ENCODE measurements at places on chromosomes 3 and 15.
A peak's percentile ranks its signal among the peaks of the same experiment; 100 is the strongest.

- DNase-seq = peak; percentile 51
These were observed 172.1 kb downstream of the TBC1D2B start for GRCh38 chr15:77905301-77905920.

GRCh38 chr3:181690769-181691168 lies 21.0 kb upstream of the SOX2 start:
- DNase-seq = no peak

DNA sequence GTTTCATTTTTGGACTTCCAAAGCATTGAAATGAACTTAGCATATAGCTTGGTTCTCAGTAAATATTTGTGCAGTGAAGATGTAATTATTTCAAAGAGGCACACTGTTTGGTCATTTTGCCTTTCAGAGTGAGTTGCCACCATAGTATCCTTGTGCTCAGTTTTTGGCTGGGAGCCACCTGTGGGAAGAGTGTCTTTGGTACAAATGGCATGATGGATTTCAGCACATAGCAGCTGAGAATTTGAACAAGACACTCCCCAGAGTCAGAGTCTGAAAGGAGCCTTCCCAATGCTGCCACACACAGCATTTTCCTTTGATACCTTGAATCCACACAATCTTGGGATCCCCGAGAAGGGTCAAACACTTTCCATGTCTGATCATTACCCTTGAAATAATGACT lies 897.2 kb upstream of the ARPP21 start:
- no peak for DNase-seq

DNA sequence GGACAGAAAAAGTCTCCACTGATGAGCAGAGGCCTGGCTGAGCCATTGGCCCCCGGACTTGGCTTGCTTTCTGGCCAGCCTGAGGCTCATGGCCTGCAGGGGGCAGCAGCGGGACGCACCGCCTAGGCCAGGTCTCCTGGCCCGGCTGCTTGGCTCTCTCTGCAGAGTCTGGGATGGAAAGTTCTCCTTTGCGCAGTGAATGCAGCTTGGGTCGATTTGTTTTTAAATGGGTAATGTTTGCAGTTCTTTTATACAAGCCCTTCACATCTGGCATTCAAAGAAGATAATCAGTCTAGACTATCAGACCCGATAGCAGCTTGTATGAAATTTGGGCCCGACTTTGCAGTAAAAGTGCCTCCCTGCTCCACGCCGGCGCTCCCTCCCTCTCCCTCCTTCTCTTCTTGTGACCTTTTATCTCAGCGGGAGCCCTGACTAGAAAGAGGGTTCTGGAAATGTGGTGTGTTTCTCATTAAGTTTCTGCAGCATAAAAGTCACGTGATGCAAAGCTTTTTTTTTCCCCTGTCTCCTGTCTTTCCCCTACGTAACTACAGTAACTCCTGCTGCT lies 59.9 kb downstream of the ZNF621 start:
- DNase-seq = peak; percentile 90

GRCh38 chr3:103589770-103590169 lies 1155.0 kb downstream of the ZPLD1 start:
- no peak for DNase-seq

- DNase-seq = no peak
These were observed 250.7 kb downstream of the FOXP1 start for GRCh38 chr3:71332813-71333212.

GRCh38 chr3:196942915-196943277 lies 568 bp upstream of the NCBP2 start:
- no peak for DNase-seq

DNA sequence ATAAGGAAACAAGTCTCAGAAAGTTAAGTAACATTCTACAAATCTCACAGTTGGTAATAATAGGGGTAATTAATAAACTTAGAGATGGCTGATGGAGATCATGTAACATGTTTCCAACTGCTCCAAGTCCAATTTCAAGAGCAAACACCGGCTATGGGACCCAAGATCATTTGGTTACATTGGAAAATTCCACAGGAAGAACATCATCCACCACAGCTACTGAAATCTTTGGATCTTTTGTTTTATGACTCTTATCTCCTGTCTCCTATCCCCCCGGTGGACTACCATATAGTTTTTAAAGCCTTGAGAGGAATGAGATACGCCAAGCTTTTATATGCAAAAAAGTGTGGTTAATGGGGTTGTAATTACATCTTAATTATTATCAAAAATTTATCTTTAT lies 216.1 kb downstream of the WNT5A start:
- DNase-seq = no peak

- no peak for DNase-seq
These were observed 45.0 kb downstream of the THBS1 start for GRCh38 chr15:39625856-39626255.

GRCh38 chr15:70322051-70322668 lies 224.4 kb upstream of the TLE3 start:
- DNase-seq = no peak

- DNase-seq = no peak
These were observed 158.3 kb downstream of the CNTN3 start for GRCh38 chr3:74456166-74456565.

GRCh38 chr3:28328188-28329151 lies 20.1 kb upstream of the ZCWPW2 start:
- no peak for DNase-seq

GRCh38 chr3:135503065-135503759 lies 462.3 kb upstream of the PPP2R3A start:
- DNase-seq = no peak

DNA sequence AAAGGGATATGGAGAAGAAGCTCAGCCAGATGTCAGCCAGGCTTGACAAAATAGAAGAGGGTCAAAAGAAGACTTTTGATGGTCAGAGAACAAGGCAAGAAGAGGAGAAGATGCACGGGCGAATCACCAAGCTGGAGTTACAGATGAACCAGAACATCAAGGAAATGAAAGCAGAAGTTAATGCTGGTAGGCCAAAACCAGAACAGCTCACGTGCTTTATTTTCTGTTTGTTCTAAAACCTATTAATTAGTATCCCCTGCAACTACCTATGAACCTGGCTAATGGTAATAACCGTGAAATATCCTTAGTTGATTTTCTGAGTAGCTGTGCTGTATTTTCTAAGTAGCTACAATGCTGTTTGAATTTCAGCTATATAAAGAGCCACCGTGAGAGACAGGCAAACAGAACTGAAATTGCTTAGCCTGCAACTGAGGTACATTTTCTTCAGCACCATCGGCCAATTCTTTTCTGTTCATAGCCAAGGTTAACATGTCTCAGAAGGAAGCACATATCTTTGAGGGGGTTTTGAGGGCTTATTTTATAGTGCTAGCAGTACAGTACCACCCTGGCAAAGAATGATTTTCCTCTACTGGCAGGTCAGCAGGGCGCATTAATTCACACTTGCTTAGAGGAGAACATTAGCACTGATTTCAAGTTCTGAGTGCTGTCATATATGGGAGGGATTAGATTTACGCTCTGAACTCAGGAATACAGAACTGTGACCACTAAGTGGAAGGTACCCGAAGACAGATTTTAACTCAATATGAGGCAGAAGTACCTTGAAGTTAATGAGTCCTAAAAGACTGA lies 78.9 kb downstream of the FAM81A start:
- no peak for DNase-seq

Measured in suprapubic skin (tissue), 4 donors.